Left hindlimb (tissue), 1 donor: ENCODE measurements at places on chromosomes 3 and 15.

- DNase-seq, result no peak
These were observed 359 bp downstream of the TPM1 start for GRCh38 chr15:63042877-63043334.

- no peak for DNase-seq
These were observed 22.2 kb downstream of the P2RY1 start for GRCh38 chr3:152857082-152857481.

DNA sequence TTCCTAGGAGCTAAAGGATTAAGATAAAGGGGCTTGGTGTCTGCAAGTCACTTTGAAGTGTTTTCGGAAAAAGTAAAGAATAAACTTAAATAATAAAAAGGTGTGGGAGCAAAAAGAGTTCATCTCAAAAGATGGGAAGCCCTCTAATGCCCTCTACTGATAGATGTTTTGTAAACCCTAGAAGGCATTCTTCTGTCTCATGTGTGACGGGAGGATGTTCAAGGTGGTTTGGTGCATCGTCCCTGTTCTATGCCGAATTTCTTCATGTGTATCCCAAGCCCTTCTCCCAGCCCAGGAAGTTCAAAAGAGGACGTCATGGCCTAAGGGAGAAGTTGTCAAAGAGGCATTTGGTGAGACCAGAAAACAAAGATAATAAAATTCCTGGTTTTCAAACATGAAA is 37.2 kb downstream of the CCK start:
- DNase-seq, result no peak

DNA sequence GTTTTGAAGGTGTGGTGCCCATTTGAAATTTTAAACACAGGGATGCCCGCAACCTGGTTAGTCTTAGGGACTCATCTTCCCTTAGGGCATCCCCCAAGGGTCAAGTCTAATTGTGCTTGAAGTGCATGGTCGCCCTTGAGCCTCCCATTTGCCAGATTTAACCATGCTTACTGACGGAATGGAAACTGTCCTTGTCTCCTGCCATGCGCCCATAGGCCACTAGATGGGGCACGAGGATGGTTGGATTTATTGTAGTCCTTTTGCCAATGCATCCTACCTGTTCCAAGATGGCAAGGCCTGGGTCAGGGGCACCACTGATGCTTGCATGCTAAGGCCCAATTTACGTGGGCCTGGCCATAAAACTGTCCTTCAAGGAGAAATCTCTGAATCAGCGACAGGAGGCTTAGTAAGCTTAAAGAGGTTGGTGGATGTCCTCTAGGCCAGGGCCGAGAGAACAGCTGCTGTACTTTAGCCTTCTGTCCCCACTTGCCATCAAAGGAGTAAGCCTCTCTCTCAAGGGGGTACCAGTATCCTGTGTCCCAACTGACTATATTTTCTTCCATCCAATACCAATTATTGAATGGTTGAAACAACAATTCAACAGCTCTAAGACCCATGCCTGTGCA is 355.4 kb downstream of the OTOL1 start:
- DNase-seq, result peak; percentile 33

- DNase-seq, result no peak
These were observed 51.4 kb upstream of the CHMP2B start for GRCh38 chr3:87175732-87176131.
